Activated CD8-positive, alpha-beta T cell treated with anti-CD3 and anti-CD28 coated beads for 36 hours (primary cell): ENCODE measurements at places on chromosomes 16 and 17.

DNA sequence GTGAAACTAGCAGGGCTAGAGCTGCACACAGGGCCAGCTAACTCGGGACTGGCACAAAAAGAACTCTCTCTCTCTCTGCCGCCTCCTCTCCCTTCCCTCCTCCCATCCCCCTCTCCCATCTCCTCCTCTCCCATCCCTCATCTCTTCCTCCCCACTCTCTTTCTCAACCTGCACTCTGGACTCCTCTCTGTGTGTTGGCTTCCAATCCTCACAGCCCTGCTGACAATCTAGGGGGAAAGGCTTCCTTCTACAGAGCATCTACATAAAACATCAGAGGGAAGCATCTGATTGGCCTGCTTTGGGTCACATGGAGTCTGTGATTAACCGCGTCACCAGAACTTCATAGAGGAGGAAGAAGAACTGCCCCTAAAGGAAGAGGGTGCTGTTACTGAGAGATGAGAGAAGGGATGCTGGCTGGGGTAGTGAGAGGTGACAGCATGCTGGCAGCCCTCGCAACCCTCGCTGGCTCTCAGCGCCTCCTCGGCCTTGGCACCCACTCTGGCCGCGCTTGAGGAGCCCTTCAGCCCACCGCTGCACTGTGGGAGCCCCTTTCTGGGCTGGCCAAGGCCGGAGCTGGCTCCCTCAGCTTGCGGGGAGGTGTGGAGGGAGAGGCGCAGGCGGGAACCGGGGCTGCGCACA lies 12.8 kb upstream of the ZFP90 start:
- no peak for DNase-seq

DNA sequence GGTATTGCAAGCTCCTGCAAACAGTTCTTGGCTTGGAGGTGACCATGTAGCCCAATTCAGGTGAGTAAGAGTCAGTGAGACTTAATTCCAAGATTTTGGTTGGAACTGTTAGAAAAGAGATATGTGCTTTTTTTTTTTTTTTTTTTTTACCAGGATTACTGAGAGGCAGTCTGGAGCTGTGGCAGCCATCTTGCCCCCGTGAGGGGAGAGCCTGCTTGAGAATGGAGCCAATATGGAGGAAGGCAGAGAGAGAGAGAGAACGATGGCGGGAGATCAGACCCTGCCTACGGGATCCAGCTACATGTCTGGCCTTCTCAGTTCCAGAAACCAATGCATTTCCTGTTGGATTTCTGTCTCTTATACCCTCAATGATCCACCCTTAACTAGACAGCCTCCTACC lies 97.8 kb downstream of the MYH11 start:
- no peak for DNase-seq

GRCh38 chr17:44997733-44998520 lies 29.8 kb upstream of the C1QL1 start:
- no peak for DNase-seq

GRCh38 chr16:24116046-24116776 lies 139.9 kb upstream of the CACNG3 start:
- no peak for DNase-seq

GRCh38 chr16:28937222-28937876 lies 5.6 kb downstream of the CD19 start:
- peak; percentile 19 for DNase-seq

- DNase-seq: no peak
Measured at GRCh38 chr17:82201498-82201910, 11.1 kb downstream of the CCDC57 start.

DNA sequence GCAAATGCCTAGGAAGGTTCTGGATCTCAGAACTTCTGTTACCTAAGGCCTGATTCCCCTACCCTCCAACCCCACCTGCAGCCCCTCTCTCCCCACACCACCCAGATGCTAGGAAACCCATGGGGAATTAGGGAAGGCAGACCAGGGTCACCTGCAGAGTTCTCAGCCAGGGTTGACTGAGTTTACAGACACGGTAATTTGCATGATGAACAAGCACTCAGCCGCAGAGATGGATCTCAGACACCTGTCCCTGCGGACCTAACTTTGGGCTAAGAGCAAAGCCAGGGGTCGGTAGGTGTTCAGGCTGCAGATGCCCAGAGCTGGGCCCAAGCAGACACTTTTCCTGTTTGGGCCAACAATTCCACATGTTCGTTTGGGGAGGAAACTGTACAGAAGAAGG lies 2.9 kb downstream of the ABI3 start:
- no peak for DNase-seq

GRCh38 chr16:87271256-87271655 lies 45.9 kb downstream of the C16orf95 start:
- no peak for DNase-seq

DNA sequence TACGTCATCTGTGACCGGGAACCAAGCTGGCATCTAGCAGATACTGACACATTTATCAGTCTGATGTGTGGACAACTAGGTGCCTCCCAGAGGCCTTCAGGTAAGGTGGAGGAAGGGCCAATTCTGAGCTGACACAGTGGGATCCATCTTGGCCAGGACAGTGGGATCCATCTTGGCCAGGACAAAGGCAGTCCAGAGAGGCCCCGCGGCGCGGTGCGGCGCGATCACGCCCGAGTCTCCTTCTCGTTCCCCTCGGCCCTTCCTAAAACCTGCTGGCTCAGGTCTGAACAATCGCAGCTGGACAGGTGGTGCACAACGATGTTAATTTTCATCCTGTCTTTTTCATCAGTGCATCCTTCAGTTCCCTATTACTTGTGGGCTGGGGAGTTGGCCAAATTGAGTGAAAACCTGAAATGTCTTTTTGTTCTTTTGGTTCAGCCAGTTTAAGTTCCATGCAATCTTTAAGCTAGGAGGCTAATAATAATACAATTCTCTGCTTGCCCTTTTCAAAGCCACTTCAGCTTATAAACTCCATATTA lies 486 bp upstream of the WSB1 start:
- peak; percentile 9 for DNase-seq

GRCh38 chr17:6800422-6801027 lies 24.5 kb downstream of the FBXO39 start:
- no peak for DNase-seq

- no peak for DNase-seq
Measured at GRCh38 chr16:79466111-79466510, 134.4 kb downstream of the MAF start.

DNA sequence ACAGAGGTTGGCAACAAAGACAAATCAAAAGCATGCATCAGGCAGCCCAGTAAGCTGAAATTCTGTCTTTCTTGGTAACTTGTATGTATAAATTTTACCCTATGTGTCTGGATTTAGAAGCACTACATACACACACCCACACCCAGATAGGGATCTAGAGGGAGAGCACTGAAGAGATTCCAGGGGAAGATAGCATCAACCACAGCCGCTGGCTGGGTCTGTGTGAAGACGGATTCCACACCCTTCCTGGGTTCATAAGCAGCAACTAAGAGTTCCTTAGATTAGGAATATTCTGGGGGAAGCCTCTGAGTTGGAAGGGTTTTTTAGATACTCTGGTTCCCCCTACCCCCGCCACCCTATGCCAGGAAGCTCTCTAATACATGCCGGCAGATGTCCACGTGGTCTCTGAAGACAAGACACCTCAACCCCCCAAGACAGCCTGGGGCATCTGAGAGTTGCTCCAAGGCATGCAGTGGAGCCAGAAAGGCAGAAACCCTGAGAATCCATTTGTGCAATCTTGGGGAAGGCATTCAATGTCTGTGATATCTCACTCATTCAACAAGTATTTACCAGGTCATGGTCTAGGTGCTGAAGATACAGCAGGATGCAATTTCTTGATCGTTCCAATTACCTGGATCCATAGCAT lies 86.4 kb downstream of the NOG start:
- no peak for DNase-seq

DNA sequence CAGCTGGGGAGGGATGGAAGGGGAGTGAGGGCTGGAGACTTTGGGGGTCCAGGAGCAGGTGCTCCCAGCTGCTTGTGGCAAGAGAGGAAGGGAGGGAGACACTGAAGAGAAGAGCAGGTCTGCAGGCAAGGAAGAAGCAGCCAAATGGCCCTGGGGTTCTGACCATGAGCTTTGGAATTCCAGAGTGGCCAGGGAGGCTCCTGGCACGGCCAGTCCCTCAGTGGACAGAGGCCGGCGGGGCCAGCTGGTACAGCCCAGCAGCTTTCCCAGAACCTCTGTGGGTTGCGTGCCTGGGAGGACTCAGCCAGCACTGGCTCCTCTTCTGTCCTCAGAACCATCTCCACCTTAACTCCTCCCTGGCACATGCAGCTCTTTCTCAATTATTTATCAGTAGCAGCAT lies 233.0 kb downstream of the MSI2 start:
- no peak for DNase-seq

DNA sequence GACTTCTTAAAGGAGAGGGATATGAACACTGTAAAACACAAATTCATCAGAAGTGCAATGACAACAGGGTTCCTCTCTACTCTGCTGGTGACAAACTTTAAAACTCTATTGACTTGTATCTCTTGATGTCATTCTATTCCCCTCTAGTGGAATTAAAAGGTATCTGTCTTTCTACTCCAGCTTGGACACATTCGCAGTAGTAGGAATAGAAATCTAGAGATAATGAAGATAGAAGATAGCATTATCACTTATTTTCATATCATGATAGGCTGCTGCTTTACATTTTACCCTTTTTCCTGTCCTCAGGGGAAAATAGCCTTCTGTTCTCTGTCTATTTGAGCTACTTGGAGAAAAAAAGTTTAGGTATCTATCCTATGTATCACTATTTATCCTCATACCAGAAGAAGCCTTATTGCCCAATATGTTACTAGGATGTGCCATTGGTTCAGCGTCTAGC lies 209.6 kb upstream of the CACNG5 start:
- DNase-seq: no peak

GRCh38 chr16:4313563-4314531 lies 2.0 kb upstream of the GLIS2 start:
- DNase-seq: peak; percentile 35

- no peak for DNase-seq
Measured at GRCh38 chr16:81868057-81868748, 89.1 kb downstream of the PLCG2 start.

DNA sequence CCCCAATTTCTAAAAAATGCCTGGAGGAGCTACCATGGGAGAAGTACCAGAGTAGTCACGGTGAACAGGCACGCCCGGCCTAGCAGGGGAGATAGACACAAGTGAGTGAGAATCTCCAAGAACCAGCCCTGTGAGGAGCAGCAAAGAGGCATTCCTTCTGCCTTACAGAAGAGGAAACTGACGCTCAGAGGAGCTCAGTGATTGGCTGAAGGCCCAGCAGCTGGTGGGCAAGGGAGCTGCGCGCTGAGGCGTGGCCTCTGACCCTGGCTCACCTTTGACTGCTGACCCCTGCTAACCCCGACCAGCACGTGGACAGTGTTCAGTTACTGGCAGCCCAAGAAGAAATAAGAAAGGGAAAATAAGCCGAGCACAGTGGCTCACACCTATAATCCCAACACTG lies 1.8 kb downstream of the C16orf96 start:
- DNase-seq: no peak

DNA sequence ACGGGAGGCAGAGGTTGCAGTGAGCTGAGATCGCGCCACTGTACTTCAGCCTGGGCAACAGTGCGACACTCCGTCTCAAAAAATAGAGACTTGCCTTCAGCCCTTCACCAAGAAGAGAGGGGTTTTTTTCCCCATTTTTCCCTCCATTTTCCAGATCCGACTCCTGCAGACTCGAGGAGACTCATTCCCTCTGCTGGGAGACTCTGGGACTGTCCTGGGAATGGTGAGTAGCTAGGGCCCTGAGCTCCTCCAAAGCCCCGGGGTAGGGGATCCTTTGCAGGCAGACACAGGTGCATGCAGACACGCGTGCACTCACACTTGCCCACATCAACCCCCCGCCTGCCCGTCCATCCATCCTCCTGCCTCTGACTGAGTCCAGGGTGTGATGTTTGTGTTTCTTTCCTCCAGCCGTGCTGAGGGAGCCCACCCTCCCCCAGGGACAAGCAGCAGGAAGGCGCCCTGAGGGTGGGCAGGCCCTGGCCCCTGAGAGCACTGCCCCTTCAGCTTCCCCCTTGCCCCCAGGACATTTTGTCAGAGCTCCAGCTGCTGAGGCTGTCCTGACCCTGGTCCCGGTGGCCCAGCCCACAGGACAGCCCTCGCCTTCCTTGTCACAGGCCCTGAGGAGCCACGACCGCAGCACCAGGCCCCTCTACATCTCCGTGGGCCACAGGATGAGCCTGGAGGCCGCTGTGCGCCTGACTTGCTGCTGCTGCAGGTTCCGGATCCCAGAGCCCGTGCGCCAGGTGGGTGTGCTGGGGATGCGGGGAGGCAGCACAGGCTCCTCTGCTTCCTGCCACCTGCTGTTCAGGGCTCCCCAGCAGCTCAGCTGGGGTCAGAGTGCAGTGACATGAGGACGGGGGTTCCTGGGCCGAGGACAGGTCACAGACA lies 10.2 kb downstream of the ENDOV start:
- DNase-seq: no peak

DNA sequence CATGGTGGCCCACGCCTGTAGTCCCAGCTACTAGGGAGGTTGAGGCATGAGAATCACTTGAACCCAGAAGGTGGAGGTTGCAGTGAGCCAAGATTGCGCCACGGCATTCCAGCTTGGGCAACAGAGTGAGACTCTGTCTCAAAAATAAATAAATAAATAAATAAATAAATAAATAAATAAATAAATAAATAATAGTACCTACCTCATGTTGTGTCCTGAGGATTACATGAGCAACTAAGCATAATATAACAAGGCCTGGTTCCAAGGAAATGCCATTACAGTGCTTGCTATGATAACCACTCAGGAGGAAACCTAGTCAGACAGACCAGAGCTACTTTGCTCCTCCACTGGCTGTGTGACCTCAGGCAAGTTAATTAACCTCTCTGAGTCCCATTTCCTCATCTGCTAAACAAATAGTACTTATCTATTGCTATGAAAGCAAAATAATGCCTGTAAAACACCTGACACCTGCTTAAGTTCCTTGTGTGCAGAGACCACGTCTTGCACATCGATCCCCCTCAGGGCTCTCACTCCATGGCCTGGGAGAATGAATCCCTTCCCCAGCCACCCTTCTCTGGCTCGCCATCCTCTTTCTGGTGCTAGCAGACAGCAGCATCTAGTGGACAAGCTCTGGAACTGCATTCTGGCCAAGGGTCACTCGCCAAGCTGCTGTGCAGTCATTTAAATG lies 7.5 kb downstream of the EPOP start:
- DNase-seq: peak; percentile 68

DNA sequence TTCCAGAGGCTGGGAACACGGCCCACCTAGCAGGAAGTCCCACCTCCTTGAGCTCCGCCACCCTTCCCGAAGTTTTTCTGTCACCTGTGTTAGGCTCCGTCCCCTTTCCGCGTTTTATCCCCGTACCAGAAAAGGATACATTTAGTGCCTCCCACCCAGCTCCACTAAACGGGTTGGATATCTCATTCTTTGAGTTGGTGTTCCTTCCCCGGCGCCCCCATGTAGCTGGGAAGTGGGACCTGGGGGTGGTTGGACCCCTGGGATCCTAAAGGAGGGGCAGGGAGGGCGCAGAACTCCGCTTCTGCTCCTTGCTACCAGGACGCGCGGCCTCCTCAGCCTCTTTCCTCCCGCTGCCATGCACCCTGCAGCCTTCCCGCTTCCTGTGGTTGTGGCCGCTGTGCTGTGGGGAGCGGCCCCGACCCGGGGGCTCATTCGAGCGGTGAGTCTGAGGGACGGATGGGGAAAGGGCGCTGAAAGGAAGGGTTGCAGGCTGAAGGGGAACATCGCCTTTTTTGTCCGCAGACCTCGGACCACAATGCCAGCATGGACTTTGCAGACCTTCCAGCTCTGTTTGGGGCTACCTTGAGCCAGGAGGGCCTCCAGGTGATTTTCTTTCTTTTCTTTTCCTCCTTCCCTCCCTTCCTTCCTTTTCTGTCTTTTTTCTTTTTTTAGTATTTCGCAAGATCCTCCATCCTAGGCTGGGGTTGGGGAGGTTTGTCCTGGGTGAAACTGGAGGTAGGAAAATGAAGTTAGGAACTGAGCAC lies 669 bp downstream of the RNF167 start:
- DNase-seq: peak; percentile 64

- no peak for DNase-seq
Measured at GRCh38 chr17:62017496-62017895, 47.6 kb downstream of the MED13 start.
